ENCODE measurements at places on chromosomes 2 and 18. TPM values are rescaled to one million over a fixed set of nuclear protein-coding genes. Genes with fewer than 3 reads are reported as not detected.

Gene DYSF
- 0.47 TPM for total RNA-seq

Gene ST8SIA5
- total RNA-seq = 10.8 TPM

Gene RBKS
- 1.2 TPM for total RNA-seq

GRCh38 chr2:206780671-206781070, 15.3 kb downstream of the FASTKD2 start:
- DNase-seq = no peak

DNA sequence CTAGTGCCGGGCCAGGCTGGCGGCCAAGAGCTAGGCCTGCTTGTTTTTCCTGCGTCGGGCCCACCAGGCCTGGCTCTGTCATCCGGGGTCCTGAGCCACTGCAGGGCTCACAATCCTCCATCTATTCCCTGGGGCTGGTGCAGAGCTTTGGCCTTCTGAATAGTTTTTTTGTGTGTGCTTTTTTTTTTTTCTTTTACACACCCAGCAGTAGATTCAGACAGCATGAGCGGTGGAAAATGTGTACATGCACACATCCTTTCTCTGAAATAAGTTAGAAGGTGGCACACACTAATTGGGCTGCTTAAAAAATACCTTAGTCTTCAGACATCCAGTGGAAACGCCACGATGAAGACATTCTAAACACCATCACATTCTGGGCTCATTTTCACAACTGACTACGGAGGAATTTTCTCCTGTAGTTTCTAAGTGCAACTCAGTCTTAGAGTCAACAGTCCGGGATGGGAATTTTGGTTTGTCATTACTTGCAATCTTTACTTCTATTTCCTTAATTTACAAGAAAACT, 6.1 kb downstream of the ZFP36L2 start:
- no peak for DNase-seq

DNA sequence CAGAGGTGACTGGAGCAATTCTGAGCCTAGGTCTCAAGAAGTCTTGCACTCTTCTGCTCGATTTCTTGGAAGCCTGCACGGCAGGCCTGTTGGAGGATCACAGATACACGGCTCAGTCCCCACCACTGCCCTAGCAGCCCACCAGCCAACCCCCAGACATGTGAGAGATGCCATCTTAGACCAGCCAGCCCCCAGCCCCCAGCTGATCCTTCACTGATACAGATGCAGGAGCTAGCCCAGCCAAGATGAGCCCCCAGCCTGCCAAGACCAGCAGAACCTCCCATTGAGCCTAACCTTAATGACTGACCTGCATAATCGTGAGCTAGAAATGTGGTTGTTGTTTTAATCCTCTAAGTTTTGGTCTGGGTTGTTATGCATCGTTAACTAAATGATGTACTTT, 47.5 kb downstream of the INHBB start:
- DNase-seq = no peak

DNA sequence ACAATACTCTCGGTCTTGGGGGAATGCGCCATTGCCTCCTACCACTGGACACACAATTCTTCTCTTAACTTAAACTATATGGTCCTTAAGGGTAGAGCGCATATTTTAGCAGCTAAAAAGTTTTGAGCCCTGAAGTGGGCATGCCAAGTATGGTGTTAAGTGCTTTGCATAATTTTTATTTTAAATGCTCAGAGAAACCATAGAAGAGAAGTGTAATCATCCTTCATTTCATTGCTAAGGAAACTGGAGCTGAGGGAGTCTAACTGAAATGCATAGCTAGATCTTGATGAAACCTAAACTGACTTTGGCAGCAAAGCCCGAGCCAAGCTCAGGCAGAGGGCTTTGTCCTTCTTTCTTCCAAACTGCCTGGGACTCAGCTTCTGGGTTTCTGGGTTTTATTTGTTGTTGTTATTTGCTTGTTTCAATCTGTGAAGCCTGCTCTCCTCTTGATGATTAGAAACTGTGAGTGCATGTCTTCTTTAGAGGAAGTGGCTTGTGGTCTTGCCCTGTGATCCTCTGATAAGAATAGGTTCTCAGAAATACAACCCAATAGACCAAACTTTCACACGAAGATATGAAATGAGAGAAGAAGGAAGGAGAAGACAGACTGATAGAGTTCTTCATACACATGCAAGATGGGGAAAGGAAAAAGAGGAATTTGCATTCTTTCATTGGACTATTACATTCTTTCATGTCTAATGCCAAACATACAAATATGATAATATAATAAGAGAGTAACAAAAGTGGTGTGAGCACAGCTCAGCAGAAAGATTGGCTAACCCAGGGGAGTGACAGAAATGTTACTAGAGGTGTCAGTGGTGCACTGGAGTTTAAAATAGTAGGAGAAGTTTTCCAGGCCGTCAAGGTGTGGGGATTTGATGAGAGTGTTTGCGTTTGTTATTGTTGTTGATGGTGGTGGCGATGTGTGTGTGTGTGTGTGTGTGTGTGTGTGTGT, 7.5 kb upstream of the RNF144A start:
- DNase-seq = no peak

DNA sequence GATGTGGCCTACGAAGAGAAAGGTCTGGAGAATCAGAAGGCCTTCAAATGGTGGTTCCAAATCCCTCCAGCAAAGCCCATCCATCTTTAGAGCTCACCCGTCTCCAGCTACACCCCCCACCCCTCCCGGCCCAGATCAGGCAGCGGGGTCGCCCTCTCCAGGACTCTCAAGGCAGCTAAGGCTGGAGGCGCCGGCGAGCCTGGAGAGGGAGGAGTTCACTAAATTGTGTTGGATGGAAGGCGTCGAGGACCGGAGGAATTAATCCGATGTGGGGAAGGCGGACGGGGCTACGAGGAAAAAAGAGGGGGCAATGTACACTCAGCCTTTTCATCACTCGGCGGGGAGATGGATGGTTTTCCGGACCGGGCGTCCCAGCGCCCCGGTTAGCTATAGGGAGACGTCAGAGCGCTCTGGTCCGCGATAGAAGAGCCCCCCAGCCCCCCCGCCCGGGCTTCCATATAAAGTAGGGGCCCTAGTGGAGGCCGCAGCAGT, at the start of gene GRP:
GRP (plus strand) TSS at position 487 of the 492 bp plus-strand sequence. CDS start 108 bp downstream, outside the sequence.
- DNase-seq = no peak

DNA sequence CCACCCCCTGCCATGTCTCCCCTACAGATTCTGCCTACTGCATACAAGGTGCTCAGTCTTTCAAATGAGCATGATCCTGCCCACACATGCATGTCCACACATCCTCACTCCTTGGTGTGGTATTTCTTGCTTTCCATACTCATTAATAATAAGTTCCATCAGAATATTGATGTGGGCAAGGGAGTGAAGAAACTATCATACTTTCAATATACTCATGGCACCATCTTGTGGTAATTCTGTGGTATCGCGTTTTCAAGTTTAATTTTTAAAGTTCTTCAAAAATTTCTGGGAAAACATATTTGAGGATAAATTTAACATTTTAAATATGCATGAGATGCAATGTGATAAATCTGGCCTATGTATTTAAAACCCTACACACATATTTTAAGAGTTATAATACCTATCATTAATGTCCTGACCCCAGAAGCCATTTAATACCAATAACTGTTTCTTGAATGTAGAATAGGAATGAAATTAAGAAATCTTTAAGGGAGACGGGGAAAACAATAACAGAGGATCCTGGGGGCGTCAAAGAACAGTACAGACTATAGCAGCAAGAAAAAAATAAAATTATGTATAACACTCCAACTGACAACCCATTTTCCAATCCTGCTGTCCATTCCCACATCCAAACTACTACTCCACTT, 110.1 kb downstream of the ZNF385B start:
- DNase-seq = no peak

GRCh38 chr2:150303281-150303680, 184.2 kb downstream of the RND3 start:
- DNase-seq = no peak

Data from occipital lobe (tissue), 3 donors.